ENCODE measurements at places on chromosomes 1 and 21.

GRCh38 chr1:115238336-115239147 is 99.5 kb downstream of the NGF start:
- DNase-seq: no peak

DNA sequence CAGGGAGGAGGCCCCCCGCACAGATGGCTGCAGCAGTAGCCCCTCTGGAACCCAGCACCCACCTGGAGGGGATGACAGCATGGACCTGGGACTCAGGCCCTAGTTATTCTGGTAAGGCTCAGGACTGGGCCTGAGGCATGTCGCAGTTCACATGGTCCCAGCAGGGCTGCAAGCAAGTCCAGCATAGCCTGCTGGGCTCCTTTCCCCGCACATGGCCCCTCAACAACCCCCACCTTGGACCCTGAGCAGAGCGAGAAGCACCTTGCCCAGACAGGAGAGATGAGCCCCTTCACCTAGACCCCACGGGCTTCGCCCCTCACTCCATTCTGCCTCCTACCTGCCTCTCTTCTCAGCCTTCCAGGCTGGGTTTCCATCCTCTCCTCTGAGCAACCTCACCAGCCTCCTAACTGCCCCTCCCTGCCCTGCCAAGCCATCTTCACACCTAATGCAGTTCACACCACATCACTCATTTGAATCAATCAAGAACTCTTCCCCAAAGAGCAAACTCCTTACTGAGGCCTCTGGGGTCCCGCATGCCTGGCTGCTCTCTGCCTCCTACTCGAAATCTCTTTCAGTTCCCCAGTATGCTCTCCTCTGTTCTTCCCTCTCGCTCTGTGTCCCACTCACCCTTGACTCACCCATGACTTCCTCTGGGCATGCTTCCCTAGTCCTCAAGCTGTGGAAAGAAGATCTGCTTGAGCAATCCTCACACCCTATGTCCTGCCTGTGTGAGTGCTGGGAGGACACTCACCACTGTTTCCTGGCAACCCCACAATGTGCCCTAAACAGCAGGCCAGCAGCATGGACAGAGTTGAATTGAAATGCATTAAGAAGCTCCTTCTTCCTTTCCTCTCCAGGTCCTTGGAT is 9.4 kb upstream of the THEMIS2 start:
- DNase-seq: no peak

GRCh38 chr1:233006108-233006507 is 55.7 kb downstream of the NTPCR start:
- DNase-seq: no peak

GRCh38 chr1:86229405-86229975 is 72.9 kb upstream of the COL24A1 start:
- no peak for DNase-seq

DNA sequence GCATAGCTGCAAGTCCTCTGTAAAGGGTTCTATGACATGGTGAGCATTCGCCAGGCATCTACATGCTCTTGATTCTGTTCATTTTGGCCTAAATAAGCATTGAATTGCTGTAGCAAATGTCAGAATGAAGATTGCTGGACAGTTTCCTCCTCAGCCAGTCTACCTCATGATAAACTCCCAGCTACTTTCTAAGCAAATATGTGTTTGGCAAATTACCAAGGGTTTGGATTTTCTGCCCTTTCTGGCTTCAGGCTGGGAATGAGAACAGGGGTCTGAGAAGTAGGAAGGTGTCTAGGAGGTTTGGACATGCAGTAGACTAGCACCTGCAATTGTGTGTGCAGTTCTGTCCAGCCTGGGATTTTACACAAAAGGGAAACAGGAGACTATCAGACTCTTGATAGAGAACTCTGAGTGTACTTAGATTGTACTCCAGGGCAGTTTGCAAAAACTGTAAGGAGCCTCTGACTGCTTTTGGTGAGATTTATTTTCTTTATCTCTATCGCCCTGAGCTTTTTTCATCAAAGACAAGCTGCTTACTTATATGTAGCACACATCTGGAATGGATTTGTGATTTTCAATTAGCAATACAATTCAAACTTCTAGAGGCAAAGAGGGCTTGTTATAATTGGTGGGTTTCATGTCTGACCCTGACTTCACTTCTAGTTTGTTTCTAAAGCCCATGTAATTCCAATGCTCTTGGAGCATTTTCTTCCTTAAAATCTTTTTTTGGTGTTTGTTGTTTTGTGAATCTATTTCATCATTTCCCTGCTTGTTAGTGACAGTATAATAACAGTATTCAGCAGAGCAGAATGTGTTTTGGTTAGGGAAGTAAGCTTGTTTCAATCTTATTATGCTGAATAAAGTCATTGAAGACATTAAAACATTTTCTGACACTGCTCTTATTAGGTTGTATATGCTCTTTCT is 150.8 kb downstream of the VPS13D start:
- no peak for DNase-seq

DNA sequence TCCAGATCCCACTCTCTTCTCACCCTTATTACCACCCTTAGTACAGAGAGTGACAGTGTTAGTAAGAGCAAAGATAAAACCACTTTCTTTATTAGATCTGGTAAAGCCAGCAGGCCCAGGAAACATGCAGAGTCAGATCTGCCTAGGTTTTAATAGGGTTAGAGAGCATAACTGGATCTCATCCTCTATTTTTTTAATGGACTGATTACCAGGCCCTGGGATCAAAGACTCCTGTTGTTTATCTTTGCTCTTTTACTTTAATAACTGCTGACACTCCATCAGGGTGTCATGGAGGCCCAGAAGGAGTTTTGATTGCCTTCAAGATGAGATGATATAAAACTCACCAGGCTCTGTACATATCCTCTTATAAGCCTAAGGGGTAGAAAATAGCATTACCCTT is 45.3 kb upstream of the RGS5 start:
- DNase-seq: no peak

DNA sequence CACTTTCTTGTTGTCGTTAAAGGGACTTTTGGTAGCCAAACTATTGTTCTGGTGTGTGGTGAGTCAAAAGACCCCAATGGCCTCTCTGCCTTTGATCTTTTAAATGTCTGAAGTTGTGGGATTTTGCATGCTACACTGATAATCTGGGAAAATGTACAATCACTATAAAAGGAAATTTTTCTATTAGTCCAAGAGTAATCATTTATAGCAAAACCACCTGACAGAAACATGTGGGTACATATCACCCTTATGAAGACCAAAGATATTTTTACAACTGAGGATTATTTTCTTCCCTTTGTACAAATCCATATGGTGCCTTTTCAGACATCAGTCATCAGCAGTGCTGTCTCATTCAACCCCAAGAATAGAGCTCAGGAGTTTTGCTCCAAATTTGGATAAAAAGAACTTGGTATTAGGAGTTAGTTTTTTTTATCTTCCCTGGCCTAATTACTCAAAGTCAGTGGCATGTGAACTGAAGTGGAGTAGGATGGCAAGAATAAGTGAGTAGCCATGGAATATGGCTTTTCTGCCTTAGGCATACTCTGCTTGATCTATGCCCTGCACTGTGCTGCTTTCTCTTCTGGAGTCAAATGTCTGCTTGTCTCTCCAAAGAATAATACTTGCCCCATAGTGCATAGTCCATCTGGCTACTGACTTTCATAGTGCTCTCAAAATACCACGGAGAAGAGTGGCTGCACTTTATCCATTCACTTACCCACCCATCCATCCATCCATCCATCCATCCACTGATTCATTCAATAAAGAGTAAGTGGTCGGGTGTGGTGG is 13.5 kb downstream of the GREM2 start:
- no peak for DNase-seq

DNA sequence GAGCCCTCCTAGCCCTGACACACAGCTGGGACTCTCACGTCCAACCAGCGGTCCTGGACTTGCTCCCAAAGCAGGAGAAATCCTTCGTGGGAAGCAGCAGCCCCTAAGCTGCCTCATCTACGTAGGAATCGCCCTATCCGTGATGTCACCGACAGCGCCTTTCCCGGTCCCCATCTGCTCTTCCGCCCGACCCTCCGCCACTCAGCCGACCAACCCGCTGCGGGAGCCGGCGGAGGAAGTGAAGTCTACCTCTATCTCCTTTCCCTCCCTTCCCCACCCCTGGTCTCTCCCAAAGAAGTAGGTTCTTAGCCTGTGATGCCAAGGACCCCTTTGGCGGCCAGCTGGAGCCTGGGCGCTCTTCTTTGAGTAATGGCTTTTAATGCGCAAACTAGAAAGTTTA is 272.1 kb downstream of the FAM72C start:
- no peak for DNase-seq

GRCh38 chr1:90810681-90811080 is 93.6 kb upstream of the BARHL2 start:
- DNase-seq: no peak

- DNase-seq: no peak
Measured at GRCh38 chr1:232318143-232318542, 311.8 kb downstream of the SIPA1L2 start.

- DNase-seq: no peak
Measured at GRCh38 chr1:204331847-204332487, 27.8 kb downstream of the PLEKHA6 start.

- DNase-seq: no peak
Measured at GRCh38 chr1:241012708-241013340, 344.2 kb downstream of the RGS7 start.

DNA sequence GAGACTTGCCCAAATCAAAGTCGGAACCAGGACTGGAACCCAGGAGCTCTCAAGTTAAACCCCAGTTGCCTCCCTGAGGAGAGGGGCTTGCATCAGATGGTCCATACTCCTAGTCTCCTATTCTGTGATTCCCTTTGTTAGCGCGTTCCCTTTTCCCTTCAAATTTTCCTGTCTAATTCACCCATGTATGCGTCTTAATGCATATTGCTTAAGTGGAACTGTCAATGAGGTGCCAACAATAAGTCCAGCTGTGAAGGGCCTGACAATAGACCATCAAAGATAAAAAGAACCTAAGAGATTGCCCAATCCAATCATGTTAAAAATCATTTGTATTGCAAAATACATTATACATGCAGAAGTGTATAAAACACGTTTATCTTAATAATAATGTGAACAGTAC is 634 bp upstream of the SPATA6 start:
- no peak for DNase-seq

GRCh38 chr1:203597331-203598090 is 29.1 kb upstream of the ATP2B4 start:
- DNase-seq: no peak

- no peak for DNase-seq
Measured at GRCh38 chr1:234320549-234320948, 52.7 kb upstream of the COA6 start.

DNA sequence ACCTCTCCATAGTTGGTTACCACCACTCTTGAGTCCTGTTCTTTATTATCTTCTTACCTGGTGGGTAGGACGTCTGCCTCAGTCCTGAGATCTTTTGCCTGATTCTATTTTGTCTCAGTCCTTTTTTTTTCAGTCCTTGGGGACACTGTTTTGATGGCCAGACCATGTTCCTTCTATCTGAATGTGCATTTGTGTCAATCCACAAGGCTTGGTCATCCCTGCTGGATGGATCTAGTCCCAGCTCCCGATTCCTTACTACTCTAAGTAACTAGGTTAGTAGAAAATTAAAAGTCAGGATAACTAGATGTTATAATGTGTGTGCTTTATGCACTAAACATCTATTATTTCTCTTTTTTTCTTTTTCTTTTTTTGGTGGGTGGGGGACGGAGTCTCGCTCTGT is 28.1 kb upstream of the AK4 start:
- DNase-seq: no peak

DNA sequence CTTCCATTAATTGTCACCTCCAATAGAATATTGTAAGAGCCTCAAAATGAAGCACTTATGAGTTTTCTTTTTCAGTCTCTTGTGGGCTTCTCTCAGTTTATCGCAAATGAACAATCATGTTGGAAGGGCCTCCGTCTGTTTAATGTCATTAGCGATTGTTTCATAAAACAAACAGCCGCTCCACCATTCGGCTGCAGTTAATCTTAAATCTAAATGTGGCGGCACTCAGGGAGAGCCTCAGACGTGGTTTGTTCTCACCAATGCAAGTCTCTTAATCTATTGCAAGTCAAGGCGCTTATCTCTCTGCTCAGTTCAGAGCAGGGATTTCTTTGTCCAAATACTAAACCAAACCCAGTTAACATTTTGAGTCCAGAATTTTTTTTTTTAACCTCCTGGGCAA is 34.9 kb upstream of the ESRRG start:
- no peak for DNase-seq
